ENCODE measurements at places on chromosomes 13 and 19. TPM values are rescaled to one million over a fixed set of nuclear protein-coding genes. Genes with fewer than 3 reads are reported as not detected.

Gene CALR3
- total RNA-seq, result 0.52 TPM

GRCh38 chr19:39496063-39496462 is 2.7 kb upstream of the DLL3 start:
- DNase-seq, result no peak

Gene NCAN
- 1.7 TPM for total RNA-seq

DNA sequence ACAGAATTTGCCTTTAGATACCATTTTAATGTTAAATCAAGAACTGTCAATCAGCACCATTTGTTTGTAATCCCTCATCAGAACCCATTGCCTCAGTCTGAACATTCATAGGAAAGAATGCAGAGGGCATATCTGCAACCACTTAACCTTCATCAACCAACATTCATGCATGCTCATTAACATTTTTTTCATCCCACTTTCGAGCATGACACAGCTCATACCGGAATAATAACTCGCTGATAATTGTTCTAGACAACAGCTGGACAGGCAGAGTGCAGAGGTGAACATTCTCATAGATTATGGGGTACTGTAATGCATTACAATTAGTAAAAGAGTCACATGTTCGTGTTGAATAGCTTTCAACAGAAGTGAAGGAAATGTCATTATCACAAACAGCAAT is 216.8 kb downstream of the DIAPH3 start:
- DNase-seq, result no peak

Gene PRX
- total RNA-seq, result 10.7 TPM

DNA sequence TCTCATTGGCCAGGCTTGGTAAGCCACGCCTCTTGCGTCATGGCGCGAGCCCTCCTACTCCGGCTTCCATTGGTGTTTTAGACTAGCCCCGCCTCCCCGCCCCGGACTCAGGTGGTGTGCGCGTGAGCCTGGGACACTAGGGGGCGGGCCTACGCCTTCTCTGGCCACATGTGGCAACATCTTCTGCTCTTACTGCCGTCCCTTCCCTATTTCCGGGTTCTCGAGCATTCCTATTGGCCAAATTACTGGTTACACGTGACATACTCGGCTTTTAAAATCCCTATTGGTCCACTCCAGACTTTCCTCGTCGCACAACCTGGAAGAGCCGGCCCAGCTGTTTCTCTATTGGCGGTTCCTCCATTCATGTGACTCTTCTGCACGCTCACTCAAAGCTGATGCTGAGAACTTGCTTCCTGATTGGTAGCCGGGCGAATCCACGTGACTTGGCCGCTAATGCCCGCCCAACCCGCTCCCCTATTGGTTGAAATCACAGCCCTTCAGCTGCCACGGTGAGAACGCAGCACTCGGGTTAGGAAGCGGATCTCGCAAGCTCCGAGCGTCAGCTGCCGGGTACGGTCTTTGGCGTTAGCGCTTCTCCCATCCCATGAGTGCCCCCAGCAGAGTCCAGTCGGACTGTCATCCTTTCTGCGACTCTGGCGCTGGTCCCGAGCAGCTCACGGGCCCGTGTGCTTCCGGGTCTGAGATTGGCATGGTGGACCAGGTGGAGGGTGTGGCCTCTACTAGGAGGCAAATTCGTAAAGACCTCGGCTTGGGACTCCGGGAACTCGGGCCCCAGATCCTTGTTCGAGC is at the start of gene BLOC1S3:
Gene BLOC1S3 (plus strand): TSS at position 523 of the 810 bp plus-strand sequence. CDS start 513 bp downstream, outside the sequence.
- DNase-seq, result peak; percentile 98

GRCh38 chr13:32253911-32254399 is 61.2 kb downstream of the ZAR1L start:
- DNase-seq, result no peak

DNA sequence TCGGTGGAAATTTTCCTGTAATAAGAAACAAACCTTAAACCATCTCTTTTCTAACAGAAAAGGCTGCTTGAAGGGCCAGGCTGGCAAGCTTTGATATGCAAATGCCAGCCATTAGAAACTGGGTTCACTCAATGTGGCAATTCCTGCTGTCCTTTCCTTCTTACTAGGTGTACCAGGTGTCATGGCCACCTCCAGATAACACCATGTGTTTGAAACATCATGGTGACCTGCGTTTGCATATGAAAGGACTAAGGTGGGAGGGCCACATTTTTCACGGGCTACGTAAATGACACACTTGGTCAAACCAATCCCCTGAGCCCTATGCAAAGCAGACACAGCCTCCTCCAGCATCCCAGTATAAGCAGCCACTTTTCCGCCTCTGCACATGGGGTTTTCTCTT is 789.1 kb upstream of the SLITRK5 start:
- DNase-seq, result no peak

- DNase-seq, result no peak
These were observed 10.7 kb upstream of the TMEM255B start for GRCh38 chr13:113748101-113748861.

Gene CYP4F2
- total RNA-seq, result not detected

Gene ZNF723
- not detected for total RNA-seq

Gene SOX1
- total RNA-seq, result 0.15 TPM

DNA sequence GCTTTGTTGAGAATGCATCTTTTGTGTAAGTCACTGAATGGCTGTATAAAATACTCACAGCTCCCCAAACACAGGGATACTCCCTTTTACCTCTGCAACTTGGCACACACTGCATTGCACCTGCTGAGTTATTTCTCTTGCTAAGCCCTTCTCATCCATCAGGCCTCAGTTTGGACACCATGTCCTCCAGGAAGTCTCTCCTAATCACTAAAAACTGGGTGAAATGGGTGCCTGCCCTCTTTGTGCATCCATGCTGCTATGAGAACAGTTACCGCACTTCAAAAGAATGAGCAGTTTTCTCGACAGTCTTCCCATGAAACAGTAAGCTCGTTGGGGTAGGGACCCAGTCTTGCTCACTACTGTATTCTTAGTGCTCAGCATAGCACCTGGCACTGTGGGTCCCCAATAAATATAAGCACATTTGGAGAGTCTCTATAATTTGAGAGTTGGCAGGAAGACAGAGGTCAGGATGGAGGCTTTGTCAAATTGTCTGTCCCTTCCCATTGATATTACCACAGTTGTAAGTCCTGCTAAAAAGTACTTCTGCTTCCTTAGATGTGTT is 4.6 kb upstream of the SLC25A30 start:
- no peak for DNase-seq

Measured in H7 (cell line).